ENCODE measurements at places on chromosomes 16 and 17.

GRCh38 chr16:55055262-55055661 lies 124.6 kb downstream of the IRX5 start:
- DNase-seq: no peak

- DNase-seq: no peak
These were observed at the start of gene TMEM238L for GRCh38 chr17:10803830-10804475. TSS of gene TMEM238L (minus strand) at chr17:10804099. CDS start at chr17:10803963, 136 bp downstream.

- DNase-seq: no peak
These were observed 43.7 kb downstream of the TNRC6C start for GRCh38 chr17:78002166-78002565.

DNA sequence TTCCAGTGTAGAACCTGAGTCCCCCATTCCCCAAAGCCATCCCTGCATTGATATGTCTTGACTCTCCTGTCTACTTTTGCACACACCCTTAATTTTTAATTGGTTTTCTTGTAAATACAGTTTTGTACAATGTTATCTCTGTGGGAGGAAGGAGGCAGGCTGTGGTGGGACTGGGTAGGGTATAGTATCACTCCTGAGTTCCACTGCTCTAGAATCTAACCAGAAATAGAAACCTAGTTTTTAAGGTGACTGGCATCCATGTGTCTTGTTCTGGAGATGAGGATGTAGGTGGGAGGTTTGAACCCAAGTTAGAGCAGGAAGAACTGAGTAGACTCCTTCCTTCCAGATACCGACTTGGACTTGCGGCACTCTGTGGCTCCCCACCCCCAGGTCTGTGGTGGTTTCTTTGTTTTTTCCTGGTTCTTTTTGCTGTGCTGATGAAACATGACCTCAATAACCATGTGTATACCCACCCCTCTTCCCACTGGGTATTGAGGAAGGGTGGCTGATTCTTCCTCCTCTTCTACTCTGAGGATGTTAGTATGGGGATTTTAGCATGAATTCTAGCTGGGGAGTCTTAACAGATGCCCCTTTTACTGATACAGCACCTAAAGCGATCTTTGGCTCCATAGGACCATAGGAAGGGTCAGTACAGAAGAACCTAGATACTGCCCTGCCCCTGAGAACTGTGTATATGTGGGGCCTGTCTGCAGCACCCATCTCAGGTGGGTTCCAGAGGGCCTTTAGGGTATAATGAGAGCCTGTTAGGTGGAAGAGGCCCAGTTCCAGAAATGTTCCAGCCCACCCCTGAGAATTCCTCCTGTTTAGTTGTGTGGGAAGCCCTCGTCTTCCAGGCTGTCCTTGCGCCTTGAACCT lies 48.7 kb downstream of the SF3B3 start:
- no peak for DNase-seq

DNA sequence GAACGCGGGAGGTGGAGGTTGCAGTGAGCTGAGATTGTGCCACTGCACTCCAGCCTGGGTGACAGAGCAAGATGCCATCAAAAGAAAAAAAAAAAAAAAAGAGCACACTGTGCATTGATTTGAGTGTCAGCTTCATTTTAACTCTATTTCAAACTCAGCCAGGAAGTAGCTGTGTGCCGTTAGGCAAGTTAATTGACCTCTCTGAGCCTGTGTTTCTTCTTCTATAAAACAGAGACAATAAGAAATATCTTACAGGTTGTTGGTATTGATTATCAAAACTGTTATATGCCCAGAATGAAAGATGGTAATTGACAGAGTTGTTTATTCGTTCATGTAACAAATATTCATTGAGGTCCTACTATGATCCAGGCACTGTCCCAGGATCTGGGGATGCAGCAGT lies 83.3 kb downstream of the CMC2 start:
- DNase-seq: no peak

- no peak for DNase-seq
These were observed 11.4 kb downstream of the ACSF3 start for GRCh38 chr16:89104930-89105571.

GRCh38 chr16:87033541-87034300 lies 283.5 kb downstream of the C16orf95 start:
- no peak for DNase-seq

DNA sequence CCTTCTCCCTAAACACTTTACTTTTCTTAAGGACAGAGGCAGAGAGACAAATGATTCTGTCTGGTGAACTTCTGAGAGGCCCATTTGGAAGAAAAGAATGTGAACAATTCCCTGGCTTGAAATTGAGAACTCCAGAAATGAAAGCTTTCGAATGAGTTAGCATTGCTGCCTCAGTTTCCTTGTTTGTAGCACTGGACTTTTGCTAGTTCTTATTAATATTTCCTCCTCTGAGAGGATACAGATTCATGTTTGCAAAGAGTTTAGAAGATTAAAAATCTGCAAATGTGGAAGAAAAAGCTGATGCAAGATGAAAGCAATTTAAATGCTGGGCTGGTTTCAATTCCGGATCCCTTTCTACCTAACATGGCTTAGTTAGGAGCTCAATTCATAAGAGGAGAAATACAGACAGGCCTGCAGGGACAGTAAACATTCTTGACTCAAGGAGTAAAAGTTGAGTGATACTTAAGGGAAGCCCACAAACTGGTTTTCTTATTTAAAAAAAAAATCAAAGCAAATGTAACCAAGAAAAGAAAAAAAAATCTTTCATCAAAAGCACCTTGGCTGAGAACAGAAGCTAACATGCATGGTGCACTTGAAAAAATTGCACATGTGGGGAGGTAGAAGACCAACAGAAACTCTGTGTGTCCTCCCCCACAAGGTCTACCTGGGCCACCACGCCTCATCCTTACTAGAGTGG lies 27.1 kb downstream of the HNF1B start:
- DNase-seq: peak; percentile 53

DNA sequence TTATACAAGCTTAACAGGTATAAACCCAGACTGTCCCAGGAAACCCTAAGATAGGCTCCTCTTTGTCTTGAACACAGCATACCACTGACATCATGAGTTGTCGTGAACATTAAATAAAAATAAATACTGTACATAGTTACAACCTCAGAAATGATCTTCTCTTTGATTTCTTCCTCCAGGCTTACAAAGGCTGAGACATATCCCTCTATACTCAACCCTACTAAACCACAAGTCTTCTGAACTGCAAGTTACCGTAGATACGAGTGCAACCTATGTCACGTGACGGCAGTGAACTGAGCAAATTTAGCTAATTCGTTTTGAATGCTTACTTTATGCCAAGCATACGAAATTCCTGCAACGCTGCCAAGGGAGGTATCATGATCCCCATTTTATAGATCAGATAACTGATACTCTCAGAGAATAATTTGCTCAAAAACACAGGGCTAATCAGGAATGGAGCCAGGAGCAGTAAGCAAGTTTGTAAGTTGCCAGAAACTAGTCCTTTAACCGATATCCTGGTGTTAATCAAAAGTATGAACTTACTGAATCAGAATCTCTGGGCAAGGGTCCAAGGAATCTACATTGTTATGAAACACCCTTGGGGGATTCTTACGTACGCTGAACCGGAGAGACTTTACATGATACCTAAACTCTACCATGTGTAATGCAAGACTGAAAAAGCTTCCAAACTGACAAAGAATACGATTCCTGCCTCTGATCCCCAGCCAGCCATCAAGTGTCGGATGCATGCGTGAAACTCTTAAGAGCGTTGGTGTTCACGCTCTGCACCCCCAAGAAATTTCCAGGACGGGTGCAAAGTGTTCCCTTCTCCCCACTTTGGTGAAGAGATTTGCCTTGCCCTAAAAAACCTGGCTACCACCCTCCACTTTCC lies 106.2 kb downstream of the XYLT1 start:
- DNase-seq: peak; percentile 94

DNA sequence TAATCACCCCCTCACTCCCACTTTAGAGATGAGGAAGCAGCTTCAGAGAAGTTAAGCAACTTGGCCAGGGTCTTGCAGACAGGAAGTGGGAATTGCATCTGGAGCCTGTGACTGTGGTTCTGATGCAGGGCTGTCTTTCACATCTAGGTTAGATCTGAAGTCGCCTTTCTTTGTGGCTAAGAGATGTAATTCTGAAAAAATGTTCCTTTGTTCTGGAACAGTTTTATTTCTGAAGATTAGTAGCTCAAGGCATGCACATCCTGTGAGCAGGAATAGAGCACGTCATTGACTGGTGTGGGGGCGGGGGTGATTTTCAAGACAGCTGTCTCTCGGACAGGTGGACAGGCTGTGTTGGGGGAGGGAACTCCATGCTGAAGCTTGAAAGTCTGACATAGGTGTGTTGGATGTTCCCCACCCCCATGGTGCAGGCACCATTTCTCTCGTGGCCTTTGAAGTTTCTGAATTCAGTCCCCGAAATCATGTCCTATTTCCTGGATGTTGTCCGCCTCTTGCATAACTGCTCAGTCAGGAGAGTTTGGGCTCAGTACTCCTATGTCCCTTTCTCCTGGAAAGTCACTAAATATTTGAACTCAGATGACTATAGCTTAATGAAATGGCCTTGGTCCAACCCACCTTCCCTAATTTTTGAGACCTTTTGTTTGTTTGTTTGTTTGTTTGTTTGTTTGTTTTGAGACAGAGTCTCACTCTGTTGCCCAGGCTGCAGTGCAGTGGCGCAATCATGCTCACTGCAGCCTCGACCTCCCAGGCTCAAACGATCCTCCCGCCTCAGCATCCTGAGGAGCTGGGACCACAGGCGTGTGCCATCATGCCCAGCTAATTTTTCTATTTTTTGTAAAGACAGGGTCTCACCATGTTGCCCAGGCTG lies 21.0 kb upstream of the HERPUD1 start:
- peak; percentile 93 for DNase-seq

GRCh38 chr17:79038545-79039135 lies 14.7 kb downstream of the C1QTNF1 start:
- DNase-seq: peak; percentile 88

- peak; percentile 82 for DNase-seq
These were observed 6.5 kb upstream of the LLGL1 start for GRCh38 chr17:18218756-18219415.

DNA sequence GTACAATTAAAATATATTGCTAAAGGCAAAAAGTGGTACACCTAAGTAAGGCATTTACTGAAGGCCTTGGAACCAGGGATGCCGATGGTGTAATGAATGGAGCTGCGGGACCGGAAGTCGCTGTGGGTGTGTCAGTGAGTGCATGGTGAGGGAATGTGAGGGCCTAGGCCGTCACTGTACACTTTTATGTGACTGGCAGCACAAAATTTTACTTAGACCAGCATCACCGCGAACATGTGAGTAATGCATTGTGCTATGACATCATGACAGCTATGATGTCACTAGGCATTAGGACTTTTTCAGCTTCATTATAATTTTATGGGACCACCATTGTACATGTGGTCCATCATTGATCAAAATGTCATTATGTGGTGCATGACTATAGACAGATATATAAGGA lies 14.7 kb downstream of the ALOX15B start:
- DNase-seq: peak; percentile 20

GRCh38 chr17:45108595-45109521 lies 23.5 kb downstream of the PLCD3 start:
- DNase-seq: peak; percentile 25

- DNase-seq: no peak
These were observed 190.2 kb downstream of the IRX5 start for GRCh38 chr16:55120826-55121225.

DNA sequence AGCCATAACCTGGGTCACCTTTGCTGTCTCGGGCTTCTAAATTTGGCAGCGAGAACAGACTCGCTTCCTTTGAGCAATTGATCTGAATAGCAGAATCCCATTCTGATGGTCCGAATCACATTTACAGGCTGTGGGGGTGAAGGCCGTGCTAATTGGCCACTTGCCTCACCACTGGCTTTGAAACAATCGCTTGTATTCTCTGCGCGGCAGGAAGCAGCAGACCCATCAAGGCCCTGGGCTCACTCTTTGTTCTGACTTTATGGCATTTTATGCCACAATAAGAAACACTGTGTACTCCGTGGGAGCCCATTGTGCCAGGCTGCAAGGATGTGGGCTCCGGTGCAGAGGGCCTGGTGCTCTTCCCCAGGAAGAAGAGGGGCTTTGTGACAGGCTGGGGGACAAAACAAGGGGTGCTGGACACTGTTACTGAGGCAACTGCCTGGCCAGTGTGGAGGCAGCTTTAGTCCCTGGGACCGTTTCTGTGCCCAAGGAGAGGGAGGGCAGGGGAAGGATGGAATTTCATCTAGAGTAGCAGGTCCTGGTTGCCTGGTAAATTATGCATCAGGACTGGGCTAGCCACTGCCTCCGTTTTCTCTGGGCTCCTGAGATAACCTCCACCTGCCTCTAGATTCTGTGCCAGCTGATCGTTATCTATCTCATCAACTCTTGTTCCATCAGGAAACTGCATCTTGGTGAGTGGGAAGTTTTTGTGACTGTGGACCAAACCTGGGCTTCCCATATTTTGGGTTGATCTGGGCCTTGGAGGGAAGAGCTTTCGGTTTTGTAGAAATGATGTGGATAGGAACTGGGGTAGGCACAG lies 78.5 kb downstream of the MRC2 start:
- DNase-seq: peak; percentile 39

DNA sequence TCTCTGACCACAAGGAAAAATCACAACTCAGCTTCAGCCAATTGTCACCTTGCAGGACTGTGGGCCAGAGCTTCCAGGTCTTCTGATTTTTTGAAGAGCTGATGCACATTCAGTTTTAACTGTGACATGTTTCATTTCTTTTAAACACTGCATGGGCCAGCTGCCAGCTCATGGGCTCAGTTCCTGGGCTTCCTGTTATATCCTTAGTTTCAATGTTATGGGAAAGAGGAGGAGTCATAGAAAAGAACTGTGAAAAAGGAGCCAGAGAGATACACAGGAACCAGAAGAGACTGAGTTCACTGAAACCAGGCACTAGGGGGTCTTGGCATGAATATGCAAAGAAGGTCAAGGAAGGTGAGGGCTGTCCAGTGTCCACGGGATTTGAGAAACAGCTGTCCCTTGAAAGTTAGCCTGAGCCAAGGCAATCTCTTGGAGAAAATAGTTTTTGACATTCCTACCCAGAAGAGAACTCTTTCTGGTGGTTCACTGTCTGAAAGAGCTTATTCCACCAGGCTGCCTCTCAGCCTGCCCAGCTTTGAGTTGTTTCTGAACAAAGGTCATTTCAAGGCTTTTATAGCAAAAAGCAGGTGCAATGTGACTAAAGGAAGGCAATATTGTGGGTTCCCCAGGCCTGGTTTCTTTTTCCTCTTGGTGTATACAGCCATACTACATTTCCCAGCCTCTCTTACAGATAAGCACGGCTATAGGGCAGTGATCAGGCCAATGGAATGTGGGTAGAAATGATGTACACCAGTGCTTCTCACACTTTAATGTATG lies 10.5 kb downstream of the PDILT start:
- no peak for DNase-seq

- no peak for DNase-seq
These were observed 529.5 kb upstream of the RBFOX1 start for GRCh38 chr16:6803176-6803575.

DNA sequence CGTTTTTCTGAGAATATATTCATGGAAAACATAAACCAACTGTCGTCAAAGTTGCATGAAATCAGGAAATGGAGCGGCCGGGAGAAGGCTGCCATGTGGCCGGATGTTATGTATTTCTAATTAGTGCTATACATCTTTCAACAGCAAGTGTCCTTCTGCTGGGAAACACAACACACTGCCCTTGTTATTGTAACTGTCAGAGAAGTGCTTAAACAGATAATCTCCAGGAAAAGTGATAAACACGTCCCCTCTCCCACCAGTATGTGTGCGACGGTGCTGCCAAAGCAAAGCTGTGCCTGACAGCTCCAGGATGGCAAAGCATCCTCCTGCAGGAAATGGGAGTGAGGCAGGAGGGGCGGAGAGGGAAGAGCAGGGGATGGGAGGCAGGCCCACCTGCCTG lies 111.8 kb downstream of the SMG6 start:
- DNase-seq: no peak

- no peak for DNase-seq
These were observed 10.7 kb downstream of the SPNS2 start for GRCh38 chr17:4509401-4509800.

GRCh38 chr17:75518201-75518600 lies 1.9 kb downstream of the TSEN54 start:
- no peak for DNase-seq

GRCh38 chr16:50711862-50712559 lies 18.6 kb downstream of the NOD2 start:
- DNase-seq: no peak

Measured in EH (cell line).